ENCODE measurements at places on chromosomes 5 and 9.

DNA sequence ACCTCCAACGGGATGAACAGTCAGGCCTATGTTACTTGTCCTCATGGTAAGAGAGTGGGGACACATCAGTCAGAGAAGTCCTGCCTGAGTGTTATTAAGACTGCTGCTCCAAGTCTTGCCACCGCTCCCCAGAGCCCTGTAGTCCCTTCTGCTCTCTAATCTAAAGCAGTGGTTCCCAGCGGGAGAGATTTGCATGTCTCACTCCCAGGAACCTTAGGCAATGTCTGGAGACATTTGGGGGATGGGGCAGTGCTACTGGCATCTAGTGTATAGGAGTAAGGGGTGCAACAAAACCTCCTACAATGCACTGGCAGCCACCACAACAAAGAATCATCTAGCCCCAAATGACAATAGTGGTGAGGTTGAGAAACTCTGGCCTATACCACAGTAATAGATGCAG, 2.6 kb upstream of the SVEP1 start:
- DNase-seq = no peak

GRCh38 chr5:80468131-80468530, 19.8 kb upstream of the FAM151B start:
- DNase-seq = no peak

DNA sequence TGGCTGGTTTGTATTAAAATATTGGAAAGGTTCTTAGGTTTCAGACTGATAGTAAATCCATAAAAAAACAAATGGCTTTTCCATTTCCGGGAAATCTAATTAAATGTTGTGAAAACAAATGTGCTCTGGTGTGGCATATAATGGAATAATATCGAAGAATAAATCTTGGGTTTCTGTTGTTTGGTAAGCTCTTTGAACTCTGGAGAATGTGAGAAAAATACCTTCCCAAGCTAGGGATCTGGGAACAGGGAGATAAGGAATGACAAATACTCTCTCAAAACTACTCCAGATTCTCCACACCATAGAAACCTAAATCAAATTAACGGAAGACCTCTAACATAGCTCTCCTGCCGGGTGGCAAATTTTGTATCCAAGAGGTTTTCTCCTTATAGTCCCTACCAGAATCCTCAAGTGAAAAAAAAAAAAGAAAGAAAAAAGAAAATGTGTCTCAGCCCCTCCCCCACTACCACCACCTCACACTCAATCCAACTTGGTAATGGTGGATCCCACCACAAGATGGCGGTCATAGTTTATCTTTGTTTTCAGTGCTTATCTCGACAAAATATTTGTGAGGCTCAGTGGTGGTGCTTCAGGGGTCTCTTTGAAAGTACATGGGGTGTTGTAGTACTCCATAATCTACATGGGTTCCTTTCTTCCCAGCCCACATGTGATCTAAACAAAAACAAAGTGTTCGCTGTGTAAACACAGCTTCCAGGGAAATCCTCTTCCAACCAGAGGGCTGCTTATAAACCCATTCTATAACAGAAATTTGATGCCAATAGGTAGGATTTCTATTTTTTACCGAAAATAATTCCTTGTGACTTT, 54.5 kb upstream of the FST start:
- DNase-seq = no peak

DNA sequence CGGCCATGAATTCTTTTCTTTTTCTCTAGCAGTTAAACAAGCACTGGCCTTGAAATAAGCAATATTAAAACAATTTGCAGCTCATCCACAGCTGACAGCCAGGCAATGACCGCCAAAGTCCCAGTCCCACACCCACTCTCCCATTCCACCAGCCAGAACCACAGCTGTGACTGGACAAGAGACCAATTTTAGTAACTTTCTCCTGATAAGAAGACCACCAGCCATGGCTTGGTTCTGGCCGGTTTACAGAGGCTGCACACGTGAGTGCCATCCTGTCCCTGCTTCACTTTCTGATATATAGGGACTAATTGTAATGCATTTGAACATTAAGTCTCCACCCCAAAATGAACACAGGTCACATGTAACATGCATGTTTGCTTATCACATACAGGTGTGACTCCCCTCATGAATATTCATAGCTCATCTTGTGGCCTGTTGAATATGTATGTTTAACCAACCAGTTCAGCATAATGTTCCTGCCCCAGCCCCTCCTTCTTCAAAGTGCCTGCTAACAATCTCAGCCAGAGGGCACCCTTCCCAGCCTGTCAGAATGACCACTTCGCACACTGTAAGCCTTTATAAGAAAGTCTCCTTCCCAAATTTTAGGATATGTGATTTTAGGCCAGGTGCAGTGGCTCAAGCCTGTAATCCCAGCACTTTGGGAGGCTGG, 23.9 kb upstream of the FANCC start:
- DNase-seq = peak; percentile 34

DNA sequence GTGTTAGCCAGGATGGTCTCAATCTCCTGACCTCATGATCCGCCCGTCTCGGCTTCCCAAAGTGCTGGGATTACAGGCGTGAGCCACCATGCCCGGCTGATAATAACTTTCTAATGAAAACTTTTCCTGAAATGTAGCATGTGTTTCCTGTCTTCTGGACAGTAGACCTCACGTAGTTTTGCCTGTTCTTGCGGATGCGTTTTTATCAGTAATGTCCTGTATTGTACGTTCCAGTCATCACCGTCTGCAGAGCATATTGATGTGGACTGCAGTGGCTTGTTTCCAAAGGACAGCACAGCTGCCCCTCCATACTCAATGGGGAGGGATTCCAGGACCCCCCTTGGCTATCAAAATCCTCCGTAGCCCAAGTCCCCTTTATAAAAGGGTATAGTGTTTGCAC, 12.8 kb downstream of the EXOC3 start:
- DNase-seq = peak; percentile 92

DNA sequence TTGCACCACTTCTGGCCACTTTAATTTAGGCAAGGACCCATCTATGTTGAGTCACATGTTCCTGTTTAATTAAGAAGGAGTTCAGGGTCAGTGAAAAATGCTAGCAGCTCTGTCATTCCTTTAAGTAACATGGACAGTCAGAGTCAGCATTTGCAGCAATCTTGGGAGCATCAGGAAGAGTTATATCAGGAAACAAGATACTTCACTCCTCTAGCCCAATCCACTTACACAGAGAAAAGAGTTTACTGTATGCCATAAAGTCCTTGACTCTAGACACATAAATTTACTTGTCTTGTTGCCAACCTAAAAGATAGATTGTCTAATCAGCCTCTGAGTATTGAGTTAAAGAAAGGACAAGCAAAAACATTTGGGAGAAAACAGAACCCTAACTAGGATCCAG, 266.7 kb downstream of the PJA2 start:
- no peak for DNase-seq

DNA sequence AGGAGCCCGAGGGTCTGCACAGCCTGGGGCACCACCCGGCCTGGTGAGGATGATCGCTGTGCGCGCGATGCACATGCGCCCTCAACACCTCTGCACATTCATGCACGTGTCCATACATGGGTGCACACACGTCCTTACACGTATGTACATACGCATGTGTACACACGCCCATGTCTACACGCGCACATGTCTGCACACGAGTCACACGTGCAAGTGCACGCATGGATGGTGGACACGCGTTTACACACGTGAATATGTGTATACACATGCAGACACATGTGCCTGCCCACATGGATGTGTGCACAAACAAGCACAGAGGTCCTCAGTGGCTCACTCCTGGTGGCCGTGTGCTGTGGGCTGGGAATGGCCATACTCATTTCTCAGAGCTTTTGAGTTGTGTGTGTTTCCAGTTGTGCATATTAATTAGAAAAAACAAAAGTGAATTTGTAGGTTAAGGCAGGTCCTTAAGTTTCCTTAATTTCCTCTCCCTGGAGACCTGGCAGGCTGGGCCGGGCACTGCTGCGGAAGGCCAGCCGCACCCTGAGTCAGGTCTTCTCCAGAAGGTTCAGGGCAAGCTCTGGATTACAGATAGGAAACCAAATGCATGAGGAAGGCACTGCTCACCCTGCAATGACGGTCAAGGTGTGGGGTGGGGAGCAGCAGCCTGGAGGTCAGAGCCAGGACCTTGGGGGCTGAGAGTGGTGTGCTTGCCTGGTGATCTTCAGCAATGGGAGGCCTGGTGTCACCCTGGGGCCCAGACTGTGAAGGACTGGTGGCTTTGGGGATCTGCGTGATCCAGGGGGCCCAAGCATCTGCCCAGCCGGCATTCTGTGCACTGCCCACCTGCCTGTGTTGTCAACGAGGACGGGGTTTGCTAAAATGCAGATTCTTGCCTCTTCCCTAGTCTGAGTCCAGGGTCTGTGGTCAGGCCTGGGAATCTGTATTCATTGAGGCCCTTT, 1.3 kb upstream of the RNU6ATAC start:
- DNase-seq = peak; percentile 32

GRCh38 chr5:34001241-34001841, 6.5 kb downstream of the AMACR start:
- DNase-seq = no peak

GRCh38 chr9:108322326-108323098, 533.3 kb downstream of the ACTL7B start:
- DNase-seq = no peak

DNA sequence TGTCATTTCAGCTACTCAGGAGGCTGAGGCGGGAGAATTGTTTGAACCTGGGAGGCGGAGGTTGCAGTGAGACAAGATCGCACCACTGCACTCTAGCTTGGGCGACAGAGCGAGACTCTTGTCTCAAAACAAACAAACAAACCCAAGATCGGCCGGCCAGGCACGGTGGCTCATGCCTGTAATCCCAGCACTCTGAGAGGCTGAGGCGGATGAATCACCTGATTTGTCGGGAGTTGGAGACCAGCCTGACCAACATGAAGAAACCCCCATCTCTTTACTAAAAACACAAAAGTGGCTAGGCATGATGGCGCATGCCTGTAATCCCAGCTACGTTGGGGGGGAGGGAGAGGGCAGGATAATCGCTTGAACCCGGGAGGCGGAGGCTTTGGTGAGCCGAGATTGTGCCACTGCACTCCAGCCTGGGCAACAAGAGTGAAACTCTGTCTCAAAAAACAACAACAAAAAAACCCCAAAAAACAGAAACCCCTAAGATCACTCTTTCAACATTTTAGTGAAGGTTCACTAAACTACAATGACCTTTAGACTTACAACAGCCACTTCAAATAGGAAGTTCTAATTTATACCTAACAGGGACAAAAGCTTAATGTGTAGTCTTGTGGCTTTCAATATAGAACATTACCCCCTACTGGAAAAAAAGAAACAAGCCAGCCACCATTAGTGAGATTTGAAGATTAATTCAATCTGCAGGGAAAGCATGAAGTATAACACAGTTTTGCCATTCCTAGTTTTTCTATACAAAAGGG, 7.0 kb downstream of the HSPA9 start:
- DNase-seq = no peak

DNA sequence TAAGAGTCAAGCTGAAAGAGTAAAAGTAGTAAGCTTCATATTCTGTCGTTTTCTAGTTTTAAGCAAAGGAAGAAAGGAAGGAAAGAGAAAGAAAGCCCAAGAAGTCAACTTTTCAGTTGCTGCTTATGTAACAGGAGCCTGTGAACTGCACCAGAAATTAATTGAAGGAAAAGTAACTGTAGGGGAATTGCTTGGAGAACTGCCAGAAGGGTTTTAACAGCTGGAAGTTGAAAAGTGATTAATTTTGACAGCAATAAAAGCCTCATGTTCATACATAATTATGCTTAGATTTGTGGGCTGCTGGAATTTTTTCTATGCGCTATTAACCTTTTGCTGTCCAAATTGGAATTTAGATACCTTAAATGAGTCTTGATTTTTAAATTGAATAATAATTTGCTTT, 255.7 kb downstream of the ENC1 start:
- no peak for DNase-seq

DNA sequence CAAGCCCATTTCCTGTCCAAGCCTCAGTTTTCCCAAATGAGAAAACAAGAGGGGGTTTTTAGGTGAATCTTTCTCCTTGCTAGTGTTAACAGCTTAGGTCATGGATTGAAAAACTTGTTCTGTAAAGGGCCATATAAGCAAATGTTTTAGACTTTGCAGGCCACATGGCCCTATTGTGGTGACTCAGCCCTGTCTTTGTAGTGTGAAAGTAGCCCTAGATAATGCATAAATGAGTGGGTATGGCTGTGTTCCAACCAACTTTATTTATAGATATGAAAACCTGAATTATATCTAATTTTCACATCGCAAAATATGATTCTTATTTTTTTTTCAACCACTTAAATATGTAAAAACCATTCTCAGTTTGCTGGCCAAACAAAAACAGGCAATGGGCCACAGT, 6.9 kb upstream of the BARX1 start:
- no peak for DNase-seq

DNA sequence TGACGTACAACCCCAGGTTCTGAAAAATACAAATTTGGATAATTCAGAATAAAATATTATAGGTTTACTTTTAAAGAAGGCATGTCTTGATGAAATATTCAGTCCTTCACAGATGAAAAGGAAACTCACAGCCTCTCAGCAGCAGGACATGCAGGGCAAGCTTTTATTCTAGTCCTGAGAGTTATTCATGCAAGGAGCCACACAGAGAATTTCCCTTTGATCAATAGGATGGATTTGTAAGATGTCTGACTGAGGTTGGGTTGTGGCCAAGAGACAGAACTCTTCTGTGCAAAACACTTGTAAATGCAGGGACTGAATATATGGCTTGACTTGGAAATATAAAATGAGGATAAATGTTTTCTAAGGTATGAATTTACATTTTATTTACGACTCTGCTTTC, 48.8 kb upstream of the TBCA start:
- no peak for DNase-seq

Data from dermis microvascular lymphatic vessel endothelial cell (primary cell).